ENCODE measurements at places on chromosomes 4 and X.

DNA sequence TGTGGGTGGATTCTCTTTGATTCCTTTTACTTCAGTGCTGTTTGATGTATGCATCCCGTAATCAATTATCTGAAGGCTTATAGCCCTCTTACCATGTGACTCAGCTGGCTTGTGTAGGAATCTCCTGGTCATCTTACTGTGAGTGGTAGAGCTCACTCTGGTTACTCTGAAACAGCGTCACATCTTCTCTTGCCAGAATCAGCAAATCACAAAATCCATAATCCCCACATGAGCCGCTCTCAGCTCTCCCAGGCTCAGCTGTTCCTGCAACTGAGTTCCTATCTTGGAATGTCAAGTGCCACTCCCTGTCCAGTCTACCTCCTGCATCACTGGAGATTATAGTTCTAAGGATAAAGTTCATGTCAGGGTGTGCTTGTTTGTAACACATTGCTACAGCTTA is 278.0 kb downstream of the FBXO8 start:
- no peak overlapping the region for H3K27ac ChIP-seq
- no peaks in the 10 kb centered on the region for H3K27me3 ChIP-seq

DNA sequence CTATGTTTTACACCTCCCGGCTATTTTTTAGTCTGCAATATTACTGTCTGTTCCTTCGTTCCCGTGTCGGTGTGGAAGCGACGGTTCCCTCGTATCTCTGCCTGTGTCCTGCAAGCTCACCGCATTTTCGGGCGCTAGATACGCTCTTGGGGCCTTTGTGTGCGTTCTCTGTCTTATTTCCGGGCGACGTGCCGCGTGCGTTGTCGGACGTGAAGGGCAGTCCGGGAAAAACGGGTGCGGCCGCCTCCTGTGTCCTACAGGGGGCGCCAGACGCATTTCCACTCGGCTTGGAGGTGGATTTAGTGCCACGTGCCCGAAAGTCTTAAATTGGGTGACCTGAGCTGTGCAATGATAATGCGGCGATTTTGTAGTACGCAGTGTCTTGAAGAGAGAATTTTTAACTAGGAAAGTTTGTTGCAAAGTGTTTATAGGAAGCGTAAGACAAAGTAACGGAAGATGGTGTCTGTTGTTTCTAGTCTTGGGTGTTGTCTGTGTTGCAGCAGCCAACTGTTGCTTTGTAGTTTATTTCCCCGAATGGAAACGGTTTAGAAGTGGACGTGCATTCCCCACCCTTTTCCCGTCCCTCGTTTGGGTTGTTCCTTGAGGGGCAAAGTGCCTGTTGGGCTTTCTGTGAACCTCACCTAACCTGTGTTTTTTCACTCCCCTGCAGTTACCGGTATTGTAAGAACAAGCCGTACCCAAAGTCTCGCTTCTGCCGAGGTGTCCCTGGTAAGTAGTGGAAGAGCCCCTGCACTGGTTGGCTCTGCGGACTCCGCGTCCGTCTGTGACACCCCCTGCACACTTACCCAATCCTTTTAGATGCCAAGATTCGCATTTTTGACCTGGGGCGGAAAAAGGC is 720 bp downstream of the RPL10 start:
- H3K27me3 ChIP-seq, result no peaks in the 10 kb centered on the region
- no peaks in the 10 kb centered on the region for H3K4me1 ChIP-seq
- peak overlapping the region; percentile 100 for H3K27ac ChIP-seq
- peak overlapping the region; percentile 85 for H3K4me3 ChIP-seq
- H3K36me3 ChIP-seq, result peaks cover 24% of the 10 kb centered on the region

GRCh38 chr4:137711502-137711901 is 179.2 kb upstream of the PCDH18 start:
- DNase-seq, result no peak
- H3K27me3 ChIP-seq, result no peaks in the 10 kb centered on the region
- no peak overlapping the region for H3K27ac ChIP-seq
- peaks cover 12% of the 10 kb centered on the region for H3K4me1 ChIP-seq
- H3K4me3 ChIP-seq, result no peak overlapping the region

GRCh38 chr4:78417603-78418002 is 134.0 kb upstream of the ANXA3 start:
- no peaks in the 10 kb centered on the region for H3K36me3 ChIP-seq
- 0 out of 2 replicates have a peak, but pooled peaks cover 5% of the 10 kb centered on the region for H3K4me1 ChIP-seq
- H3K27ac ChIP-seq, result no peak overlapping the region
- no peak overlapping the region for H3K4me3 ChIP-seq
- DNase-seq, result no peak
- H3K27me3 ChIP-seq, result no peaks in the 10 kb centered on the region

DNA sequence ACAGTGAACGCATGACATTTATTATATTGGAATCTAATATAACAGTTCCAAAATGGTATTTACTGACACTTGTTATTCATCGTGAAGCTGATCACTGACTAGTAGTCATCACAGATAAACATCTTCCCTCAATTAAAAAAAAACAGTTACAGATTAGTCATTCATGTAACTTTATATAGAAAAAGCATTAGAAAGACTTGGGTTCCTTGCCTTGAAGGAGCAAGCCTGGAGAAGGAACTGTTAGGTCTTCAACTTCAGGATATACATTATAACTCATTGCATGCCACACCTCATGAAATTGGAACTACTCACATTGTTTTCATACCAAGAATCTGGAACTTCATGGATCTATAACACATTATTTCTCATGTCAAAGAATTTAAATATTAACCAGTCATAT is 317.7 kb downstream of the CCSER1 start:
- H3K27me3 ChIP-seq, result no peaks in the 10 kb centered on the region
- no peak overlapping the region for H3K4me3 ChIP-seq
- H3K36me3 ChIP-seq, result no peaks in the 10 kb centered on the region
- DNase-seq, result no peak
- H3K27ac ChIP-seq, result no peak overlapping the region

Data from GM23248 (cell line).